ENCODE measurements at places on chromosomes 11 and 22.

DNA sequence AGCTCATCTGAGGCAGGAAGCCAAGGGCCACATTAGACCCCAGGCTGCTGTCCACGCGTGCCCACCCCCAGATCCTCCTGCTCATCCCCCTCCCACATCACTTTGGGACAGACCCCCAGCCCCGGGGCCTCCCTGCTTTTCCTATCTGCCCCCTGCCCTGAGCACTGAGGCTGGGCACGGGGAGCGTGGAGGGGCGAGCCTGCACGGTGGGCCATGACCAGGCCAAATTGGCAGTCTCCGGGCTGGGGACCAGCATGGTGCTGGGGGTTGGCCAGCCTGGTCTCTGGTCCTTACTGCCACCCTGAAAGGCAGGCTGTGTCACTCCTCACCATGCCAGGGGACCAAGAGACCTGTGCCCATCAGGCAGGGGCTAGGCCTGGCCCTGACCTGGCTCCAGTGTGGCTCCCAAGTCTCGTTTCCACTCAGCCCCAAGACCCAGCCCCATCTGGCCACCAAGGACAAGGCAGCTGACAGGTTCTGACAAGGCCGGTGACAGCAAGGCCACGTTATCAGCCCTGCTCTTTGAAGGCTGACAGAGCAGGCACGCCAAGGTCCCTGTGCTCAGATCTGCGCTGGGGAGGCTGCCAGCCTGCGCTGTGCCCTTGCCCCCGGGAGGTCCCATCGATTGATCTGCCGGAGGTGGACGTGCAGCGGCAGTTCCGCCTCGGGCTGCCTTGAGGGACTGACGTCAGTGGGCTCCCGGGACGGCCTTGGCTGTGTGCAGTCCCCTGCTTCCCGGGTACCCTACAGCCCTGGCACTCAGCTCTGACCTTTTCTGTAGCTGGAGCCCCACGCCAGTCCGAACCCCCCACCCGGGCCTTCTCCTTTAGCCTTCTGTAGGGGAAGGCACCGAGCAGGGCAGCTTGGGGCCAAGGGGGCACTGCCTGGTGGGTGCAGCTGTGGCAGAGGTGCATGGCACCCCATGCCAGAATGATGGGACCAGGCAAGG, 3.6 kb downstream of the TNNI2 start:
- no peak for DNase-seq

DNA sequence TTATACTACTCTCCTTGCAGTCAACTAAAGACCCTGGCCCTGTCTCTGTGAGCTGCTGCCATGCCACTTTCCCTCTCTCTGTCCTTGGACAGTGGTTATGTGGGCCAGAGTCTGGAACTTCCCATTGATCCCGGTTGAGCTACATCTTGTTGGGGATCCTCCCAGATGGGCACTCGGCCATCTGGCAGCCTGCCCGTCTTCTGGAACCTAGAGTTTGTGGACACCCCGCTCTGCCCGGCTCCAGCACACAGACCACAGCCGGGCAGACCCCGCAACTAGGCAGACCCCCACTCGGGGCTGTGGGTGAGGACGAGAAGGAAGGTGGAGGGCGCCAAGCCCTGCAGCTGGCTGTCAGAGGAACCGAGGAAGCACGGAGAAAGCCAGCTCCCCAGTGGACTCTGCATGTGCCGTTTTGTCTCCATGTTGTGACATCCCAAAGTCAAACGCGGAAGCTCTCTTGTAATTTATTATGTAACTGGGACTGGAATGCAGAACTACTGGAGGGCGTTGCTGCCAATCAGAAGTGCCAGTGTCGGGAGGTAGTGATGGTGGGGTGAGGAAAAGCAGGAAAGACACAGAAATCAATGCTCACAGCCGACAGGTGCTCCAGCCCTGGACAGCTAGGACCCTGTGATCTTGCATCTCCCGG, 207.7 kb downstream of the CEP164 start:
- no peak for DNase-seq

DNA sequence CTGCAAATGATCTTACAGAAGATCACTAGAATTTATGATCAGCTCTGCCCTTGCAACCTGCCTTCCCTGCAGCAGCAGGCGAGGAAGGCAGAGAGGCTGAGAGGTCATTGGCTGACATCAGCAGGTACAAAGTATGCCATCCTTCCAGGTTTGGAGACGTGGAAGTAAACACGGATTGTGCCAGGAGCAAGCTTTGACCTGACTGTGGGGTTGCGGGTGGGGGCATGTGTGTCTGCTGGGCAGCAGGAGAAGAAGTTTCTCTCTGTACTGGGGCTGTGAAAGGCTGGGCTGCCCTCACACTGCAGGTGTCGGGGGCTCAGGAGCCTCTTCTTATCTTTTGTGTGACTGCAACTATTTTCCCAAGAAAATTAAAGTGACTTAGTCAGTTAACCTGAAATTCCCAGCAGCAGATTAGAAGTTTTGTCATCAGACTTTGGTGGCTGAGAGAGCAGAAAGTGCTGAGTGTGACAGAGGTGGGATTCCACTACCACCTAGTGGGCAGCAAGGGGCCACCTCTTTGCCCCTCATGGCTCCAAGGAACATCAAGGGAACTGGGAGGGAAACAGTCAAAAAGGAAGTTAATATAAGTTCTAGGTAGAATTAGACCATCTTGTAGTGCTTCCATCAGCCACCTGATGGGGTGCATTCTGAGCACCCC, 565.9 kb downstream of the ETS1 start:
- DNase-seq, result no peak

- no peak for DNase-seq
Observed at GRCh38 chr11:102286292-102286691, 31.0 kb upstream of the BIRC3 start.

- DNase-seq, result peak; percentile 2
Observed at GRCh38 chr11:7353100-7353499, 101.4 kb downstream of the SYT9 start.

GRCh38 chr22:32127904-32128303, 31.2 kb downstream of the C22orf42 start:
- DNase-seq, result no peak

DNA sequence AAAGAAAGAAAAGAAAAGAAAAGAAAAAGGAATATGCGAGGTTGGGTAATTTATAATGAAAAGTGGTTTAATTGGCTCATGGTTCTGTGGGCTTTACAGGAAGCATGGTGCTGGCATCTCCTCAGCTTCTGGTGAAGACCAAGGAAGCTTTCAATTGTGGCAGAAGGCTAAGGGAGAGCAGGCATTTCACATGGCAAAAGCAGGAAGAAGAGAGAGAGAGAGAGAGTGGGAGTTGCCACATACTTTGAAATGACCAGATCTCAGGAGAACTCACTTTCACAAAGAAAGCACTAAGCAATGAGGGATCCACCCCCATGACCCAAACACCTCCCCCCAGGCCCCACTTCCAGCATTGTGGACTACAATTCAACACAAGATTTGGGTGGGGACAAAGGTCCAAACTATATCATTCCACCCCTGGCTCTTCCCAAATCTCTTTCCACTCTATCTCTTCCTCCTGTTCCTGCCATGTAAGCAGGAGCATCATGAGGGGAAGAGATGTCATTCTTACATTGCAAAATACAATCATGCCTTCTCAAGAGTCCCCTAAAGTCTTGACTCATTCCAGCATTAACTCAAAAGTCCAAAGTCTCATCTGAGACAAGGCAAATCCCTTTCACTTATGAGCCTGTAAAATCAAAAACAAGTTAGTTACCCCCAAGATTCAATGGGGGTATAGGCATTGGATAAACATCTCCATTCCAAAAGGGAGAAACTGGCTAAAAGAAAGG, 38.9 kb downstream of the LINC01488 start:
- no peak for DNase-seq

GRCh38 chr11:58567889-58568512, 7.7 kb downstream of the LPXN start:
- DNase-seq, result peak; percentile 58

DNA sequence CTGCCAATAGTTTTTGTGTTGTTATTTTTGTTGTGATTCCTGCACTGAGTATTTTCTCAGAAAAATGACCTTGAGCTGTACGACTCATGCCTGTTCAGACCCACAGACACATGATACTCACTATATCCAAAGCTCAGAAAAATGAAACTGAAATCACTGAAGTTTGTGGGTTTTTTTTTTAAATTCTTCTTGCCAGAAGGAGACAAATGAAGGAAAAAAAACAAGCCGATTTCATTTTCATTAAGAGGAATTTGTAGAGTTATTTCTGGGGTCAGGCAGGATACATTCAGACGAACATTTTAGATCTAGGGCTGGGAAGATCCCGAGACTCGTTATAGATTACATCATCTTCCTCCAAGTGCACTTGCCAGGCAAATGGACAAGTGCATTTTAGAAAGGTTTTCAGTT, 60.4 kb downstream of the BMAL1 start:
- no peak for DNase-seq

- DNase-seq, result no peak
Observed at GRCh38 chr11:129458756-129459535, 83.3 kb downstream of the BARX2 start.

DNA sequence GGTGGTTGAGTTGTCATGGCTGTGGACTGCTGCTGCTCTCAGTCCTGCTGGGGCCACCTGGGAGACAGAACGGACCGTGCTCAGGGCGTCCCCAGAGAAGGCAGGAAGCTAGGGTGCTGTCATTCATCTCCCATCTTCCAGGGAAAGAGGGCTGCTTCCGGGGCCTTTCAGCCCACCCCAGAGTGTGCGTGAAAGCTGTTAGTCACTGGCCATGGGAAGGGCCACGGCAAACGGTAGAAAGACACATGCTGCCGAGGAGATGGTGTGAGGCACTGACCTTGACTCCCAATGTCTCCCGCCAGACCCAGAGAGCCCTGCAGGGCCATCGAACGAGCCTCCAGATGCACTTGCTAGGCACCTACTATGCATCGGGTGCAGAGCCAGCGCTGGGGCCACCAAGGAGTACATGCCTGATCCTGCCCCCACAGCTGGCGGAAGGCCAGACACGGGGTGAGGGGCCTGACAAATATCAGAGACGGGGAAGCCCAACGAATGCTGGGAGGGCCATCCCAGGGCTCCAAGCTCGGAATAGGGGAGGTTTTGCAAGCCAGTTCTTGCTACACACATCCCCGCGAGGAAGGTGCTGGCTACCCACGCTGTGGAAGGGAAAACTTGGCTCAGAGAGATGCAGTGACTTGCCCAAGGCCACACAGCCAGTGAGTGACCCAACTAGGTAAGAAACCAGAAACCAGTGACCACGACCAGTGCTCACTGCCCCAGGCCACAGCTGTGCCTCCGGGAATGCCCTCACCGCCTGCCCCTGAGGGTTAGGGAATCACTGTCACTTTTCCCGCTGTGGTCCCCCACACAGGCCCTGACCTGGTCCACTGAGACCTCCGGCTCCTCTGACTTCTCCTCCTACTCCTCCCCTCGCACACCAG, 10.1 kb downstream of the RAC2 start:
- DNase-seq, result no peak
